ENCODE measurements at places on chromosomes 1 and 21. TPM values are rescaled to one million over a fixed set of nuclear protein-coding genes. Genes with fewer than 3 reads are reported as not detected.

GRCh38 chr1:239761509-239761908, 330.2 kb upstream of the FMN2 start:
- H3K4me1 ChIP-seq: no peaks in the 10 kb centered on the region
- H3K27ac ChIP-seq: no peak overlapping the region
- no peak for DNase-seq
- no peaks in the 10 kb centered on the region for H3K27me3 ChIP-seq

- no peaks in the 10 kb centered on the region for H3K36me3 ChIP-seq
- H3K27ac ChIP-seq: no peak overlapping the region
- no peak for DNase-seq
- no peaks in the 10 kb centered on the region for H3K27me3 ChIP-seq
These were observed 1.6 kb downstream of the EPS8L3 start for GRCh38 chr1:109762039-109762585.

DNA sequence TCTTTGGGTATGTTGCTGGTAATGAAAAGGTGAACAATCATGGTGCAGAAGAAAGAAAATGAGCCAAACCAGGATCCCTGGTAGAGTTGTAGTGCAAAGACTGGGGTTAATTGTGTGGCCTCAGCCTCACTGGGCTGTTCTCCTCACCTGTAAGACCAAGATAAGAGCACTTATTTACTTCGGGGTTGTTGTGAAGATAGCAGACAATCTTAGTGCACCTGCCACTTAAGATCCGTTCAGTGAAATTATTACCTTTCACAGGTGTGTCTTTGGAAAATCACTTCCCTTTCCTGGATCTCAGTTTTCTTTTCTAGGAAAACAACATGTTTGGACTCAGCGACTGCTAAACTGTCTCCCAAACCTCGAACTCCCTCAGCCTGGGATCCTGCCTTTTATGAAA, 1.3 kb upstream of the FGGY start:
- no peak for DNase-seq
- H3K4me3 ChIP-seq: peak overlapping the region; percentile 71
- peak overlapping the region; percentile 95 for H3K27ac ChIP-seq
- H3K4me1 ChIP-seq: peaks cover 58% of the 10 kb centered on the region
- H3K27me3 ChIP-seq: no peaks in the 10 kb centered on the region
- no peaks in the 10 kb centered on the region for H3K36me3 ChIP-seq

GRCh38 chr1:64535938-64536835, 66.3 kb downstream of the CACHD1 start:
- peaks cover 14% of the 10 kb centered on the region for H3K4me1 ChIP-seq
- no peak for DNase-seq
- no peaks in the 10 kb centered on the region for H3K27me3 ChIP-seq
- no peaks in the 10 kb centered on the region for H3K36me3 ChIP-seq

- no peaks in the 10 kb centered on the region for H3K4me1 ChIP-seq
- H3K27me3 ChIP-seq: no peaks in the 10 kb centered on the region
- no peaks in the 10 kb centered on the region for H3K36me3 ChIP-seq
- no peak overlapping the region for H3K4me3 ChIP-seq
- H3K27ac ChIP-seq: no peak overlapping the region
These were observed 155.9 kb downstream of the SLC30A10 start for GRCh38 chr1:219772265-219773036.

DNA sequence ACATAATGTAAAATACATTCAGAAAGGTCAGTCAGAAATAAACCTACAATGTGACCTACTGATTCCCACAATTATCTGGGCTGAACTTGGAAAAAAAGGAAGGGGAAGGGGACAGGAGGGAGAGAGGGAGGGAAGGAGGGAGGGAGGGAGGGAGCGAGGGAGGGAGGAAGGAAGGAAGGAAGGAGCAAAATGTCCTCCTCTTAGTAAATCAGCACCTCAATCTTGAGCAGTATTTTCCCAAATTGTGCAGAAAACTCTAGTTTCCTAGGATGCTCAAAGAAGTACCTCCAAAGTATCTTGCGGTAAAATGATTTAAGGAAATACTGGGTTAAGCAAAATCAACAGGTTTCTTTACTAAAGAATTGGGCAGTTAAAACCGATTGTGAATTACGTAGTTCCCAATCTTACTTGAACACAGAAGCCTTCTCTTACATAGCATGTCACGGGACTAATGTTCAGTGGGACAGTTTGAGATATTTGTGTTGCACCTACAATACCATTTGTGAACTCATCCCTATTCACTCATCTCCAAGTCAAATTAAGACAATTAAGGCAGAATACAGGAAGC, 51.0 kb upstream of the ASPM start:
- H3K27me3 ChIP-seq: no peaks in the 10 kb centered on the region
- H3K4me3 ChIP-seq: peak overlapping the region; percentile 88
- H3K27ac ChIP-seq: no peak overlapping the region

DNA sequence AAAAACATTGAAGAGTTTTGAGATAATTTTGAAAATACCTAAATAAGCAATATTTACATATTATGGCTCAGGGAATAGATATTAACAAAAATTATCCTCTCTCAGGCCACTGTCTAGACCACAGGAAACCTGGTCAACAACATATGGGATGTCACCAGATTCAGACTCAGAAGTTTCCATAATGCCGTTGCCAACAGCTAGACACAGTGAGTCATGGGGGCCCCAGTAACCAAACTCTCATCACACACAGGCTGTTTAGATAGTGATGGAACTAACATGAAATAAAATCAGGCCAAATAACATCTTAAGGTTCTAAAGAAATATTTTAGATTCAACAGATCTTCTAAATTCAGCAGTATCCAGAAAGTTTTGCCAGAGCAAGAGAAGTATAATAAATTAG, 681.7 kb upstream of the ADAMTS5 start:
- no peaks in the 10 kb centered on the region for H3K36me3 ChIP-seq
- no peak overlapping the region for H3K4me3 ChIP-seq
- no peak for DNase-seq
- no peaks in the 10 kb centered on the region for H3K4me1 ChIP-seq
- no peak overlapping the region for H3K27ac ChIP-seq

GRCh38 chr1:62487956-62488355, 51.1 kb downstream of the USP1 start:
- no peaks in the 10 kb centered on the region for H3K4me1 ChIP-seq
- H3K27me3 ChIP-seq: no peaks in the 10 kb centered on the region
- no peak overlapping the region for H3K4me3 ChIP-seq
- H3K27ac ChIP-seq: no peak overlapping the region
- H3K36me3 ChIP-seq: peaks cover 54% of the 10 kb centered on the region
- DNase-seq: no peak

- no peak overlapping the region for H3K4me3 ChIP-seq
- no peaks in the 10 kb centered on the region for H3K4me1 ChIP-seq
- no peaks in the 10 kb centered on the region for H3K27me3 ChIP-seq
These were observed 3.0 kb downstream of the IL22RA1 start for GRCh38 chr1:24139841-24140425.

DNA sequence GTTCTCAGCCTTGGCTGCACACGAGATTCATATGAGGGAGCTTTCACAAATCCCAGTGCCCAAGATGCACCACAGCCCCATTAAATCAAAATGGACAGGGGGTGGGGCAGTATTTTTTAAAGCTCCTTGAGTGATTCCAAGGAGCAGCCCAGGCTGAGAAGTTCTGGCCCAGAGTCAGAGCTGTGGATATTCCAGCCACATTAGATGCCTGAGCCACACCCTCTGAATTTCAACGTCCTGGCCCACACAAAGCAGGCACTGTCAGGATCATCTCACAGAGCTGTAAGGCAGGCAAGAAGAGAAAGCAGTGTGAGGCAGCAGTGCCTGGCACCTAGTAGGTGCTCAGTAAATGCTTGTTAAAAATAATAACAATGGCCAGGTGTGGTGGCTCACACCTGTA, 37.4 kb downstream of the PAX7 start:
- no peak overlapping the region for H3K4me3 ChIP-seq
- no peak for DNase-seq
- H3K36me3 ChIP-seq: no peaks in the 10 kb centered on the region
- H3K27me3 ChIP-seq: peaks cover 3% of the 10 kb centered on the region
- H3K27ac ChIP-seq: no peak overlapping the region

The RGS2 gene
- 1.9 TPM for polyA plus RNA-seq

The IFFO2 gene
- polyA plus RNA-seq: 1.2 TPM

The IGFN1 gene
- 22.0 TPM for polyA plus RNA-seq

The GMEB1 gene
- polyA plus RNA-seq: 5.3 TPM
